T-helper 17 cell (primary cell): ENCODE measurements at places on chromosomes 4 and X.

- no peak for DNase-seq
Observed at GRCh38 chr4:68572653-68573170, 3.4 kb downstream of the UGT2B17 start.

DNA sequence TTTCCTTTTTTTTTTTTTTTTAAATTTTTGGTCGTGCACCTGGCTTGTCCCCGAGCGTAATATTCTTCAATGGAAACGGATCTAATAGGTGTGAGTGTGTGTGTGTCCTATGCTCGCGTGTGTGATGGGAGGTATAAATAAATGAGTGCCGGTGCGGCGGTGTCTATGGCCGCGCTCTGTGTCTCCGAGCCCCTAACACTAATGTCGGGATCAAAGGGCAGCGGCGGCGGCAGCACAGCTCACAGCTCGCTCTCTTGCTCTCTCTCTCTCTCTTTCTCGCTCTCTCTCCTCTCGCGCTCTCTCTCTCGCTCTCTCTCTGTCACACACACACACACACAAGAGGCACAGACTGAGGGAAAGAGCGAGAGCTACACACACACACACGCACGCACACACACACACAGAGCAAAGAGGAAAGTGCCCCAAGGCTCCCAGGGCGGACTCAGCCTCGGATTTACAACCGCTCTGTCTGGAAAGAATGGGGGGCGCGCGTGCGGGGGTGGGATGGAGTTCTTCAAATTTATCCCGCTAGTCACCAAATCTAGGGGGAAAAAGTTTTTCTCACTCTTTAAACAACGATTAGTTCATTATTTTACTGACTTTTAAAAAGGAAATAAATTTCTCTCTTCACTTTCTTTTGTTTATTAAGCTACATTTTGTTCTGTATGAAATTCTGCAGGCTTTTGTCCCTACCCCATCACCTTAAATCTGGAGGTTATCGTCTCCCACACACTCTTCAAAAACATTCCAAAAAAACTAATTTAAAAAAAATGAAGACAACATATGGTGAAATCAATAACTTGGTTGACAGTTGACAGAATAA lies at the start of gene ZNF827:
Gene ZNF827, minus strand, starts transcription at position 206 of the 823 bp plus-strand sequence. CDS start 416 bp downstream, outside the sequence.
- peak; percentile 48 for DNase-seq

DNA sequence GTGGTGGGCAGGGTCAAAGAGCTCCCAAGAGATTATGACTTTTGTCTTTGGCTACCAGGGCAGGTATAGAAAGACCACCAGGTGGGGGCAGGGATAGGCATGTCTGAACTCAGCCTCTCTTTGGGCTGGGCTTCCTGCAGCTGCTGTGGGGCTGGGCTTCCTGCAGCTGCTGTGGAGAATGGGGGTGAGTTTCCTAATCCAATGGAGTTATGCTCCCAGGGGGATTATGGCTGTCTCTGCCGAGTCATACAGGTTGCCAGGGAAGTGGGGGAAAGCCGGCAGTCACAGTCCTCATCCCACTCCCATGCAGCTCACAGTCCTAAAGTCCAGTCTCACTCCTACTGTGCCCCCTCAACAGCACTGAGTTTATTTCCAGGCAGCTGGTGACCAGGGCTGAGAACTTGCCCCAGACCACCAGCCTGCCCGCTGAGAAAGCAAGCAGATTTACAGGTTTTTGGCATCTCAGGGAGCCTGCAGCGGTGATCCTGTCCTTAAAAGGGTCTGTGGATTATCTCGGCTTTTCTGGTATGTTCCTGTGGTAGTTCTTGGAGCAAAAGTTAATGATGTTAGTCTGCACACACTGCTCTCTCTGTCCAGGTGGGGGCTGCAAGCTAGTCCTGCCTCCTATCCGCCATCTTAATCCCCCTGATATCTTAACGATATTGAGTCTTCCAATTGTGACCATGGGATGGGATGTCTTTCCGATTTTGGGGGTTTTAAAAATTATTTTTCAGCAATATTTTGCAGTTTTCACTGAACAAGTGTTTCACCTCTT lies 133.4 kb downstream of the RTL9 start:
- no peak for DNase-seq

- DNase-seq: no peak
Observed at GRCh38 chr4:157076578-157076947, 613 bp downstream of the GLRB start.

GRCh38 chr4:145843148-145843547 lies 95.5 kb downstream of the ZNF827 start:
- DNase-seq: no peak

DNA sequence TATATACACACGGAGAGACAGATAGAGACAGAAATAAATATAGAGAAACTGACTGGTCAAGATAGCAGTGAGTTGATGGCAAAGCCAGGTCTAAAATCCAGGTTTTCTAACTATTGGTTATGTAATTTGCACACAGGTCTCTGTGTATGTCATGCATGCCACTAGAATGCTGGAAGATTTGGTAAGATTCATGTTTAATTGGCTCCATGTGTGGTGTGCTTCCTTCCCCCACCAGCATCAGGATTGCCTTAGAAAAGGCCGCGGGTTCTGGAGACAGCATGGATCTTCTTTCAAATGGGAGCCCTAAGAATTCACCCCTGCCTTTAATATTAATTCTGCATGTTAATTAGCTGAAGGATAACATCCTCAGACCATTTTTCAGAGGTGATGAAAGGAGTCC lies 31.3 kb downstream of the HAND2 start:
- no peak for DNase-seq

GRCh38 chr4:124276461-124276860 lies 436.1 kb downstream of the ANKRD50 start:
- DNase-seq: no peak

DNA sequence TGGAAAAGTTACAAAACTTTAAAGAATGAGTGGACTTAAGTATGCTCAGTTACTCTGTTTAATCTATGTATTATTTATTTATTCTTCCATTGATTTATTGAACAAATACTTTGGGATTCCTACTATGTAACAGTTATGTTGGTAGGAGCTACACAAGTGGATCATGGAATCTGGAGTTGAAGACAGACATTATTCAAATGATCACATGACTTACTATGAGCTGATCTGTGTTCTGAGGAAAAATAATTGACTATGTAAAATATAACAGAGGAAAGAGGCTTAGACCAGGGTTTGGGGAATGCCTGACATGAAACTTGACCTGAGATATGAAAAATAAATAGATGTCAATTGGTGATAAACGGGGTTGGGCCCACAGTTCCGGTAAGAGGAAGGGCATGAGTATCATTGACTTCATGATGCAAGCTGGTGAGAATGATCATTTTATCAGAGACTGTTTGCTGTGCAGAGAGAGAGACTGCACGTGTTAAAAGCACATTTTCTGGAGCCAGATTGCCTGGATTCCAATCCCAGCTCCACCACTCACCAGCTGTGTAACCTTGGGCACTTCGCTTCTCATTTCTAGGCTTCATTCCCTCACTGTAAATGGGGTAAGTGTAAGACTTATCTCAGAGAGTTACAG lies 179.0 kb downstream of the SPCS3 start:
- DNase-seq: no peak

GRCh38 chrX:149151805-149152757 lies 353.0 kb downstream of the IDS start:
- no peak for DNase-seq

DNA sequence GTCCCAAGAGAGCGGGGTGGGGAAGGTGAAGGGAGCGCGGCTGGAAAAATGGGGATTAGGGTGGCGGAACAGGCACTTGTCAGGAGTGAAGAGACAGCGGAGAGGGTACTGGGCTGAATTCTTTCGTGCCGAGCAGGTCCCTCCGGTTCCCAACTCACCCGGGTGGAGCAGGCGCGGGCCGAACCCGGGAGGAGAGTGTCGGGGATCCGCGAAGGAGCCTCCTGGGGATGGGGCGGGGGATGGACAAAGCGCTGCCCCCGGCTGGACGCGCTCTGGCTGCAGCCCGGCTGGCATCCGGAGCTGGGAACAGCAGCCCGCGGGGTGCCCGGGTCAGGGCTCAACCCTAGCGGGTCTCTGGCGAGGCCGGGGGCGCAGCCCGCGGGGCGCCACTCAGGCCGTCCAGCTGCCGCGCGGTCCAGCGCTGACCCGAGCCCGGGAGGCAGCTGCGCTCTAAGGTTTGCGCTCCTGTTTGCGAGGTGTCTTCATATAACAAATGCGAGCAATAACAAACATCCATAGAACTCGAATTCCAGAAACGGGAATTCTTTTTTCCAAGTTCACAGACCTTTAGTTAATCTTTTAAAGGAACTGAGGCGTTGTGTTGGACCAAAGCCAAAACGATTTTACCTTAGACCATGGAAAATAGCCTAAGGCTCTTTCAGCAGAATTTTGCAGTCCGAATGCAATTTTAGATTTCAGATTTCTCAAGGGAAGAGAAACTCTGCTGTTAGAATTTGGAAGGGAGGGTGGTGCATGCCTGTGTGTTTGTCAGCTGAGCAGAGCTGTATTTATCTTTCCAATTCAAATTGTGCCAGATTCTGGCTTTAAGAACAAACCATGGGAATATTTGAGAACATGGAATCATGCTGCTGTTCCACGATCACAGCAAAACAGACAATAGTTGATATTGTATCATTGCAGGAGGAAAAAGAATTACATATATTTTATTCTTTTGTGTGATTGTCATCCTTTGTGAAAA lies 744 bp downstream of the NPY5R start:
- no peak for DNase-seq

DNA sequence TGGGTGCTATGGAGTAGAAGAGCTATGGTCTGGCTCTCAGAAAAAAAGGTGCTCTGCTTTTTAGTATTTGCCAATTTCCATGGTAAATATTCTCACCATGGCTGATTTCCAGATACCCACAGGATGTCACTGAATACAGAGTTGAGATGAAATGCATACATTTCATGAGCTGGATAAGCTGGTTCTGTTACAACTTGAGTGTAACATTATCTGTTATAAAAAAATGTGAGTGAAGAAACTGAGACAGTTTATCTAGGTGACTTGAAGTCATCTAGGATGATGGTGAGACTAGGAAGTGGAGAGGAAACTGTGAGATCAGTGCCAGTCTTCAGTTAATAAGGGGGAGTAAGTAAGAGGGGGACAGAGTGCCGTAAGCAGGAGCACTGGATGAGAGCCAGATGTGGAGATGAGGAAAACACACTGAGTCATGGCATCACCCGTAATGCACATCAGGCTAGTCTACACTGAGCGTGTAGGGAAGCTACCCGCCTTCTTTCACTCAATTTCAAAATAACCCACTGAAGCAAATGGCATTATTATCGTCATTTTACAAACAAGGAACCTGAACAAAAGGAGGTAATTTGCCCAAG lies 5.0 kb downstream of the HPSE start:
- DNase-seq: no peak

DNA sequence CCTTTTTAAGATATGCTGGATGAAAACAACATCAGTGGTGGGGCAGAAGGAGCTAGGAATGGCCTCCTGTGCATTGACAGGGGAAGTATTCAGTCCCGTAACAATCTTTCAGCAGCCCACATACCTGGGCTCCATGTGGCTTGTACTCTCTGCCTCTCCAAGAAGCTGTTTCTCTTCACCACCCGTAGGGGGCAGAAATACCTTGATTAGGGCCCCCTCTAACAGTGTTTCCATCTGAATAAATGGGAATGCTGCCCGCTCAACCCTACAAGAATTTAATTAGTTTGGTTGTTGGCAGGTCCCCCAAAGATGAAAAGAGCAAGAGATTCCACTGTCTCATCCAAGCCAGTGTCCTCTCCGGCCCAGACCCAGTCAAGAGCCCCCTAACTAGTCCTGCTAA lies 155.2 kb downstream of the SMIM20 start:
- no peak for DNase-seq

DNA sequence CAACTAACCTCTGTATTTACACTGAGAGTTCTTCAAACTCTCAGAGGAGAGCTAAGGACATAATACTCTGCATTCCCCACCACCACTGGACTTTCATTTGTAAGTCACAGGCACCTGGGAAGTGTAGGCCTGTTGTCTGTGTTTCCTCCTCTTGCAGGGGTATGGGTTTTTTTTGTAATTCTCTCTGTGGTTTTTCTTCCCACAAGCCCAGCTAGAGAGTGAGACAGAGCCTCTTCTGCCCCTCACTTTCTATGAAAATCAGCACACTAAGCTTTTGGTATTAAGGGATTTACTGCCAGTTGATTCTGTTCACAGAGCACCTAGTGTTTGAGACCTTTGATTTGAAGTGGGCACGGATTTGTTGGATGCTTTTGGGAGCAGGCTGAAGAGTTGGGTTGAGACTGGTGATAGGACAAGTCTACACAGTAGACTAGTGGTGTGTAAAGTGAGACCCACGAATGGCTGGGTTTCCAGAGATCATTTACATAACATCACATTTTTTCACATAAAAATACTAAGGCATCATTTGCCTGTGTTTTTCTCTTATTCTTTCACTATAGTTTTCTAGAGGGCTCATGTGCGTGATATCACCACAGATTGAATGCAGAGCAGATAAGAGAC lies 28.9 kb upstream of the WDR17 start:
- DNase-seq: no peak

- DNase-seq: no peak
Observed at GRCh38 chr4:184273166-184274147, 55.8 kb upstream of the ENPP6 start.

- DNase-seq: no peak
Observed at GRCh38 chrX:5724123-5724522, 504.5 kb downstream of the NLGN4X start.

GRCh38 chr4:76993787-76994641 lies 44.5 kb downstream of the SEPTIN11 start:
- DNase-seq: peak; percentile 36

GRCh38 chrX:118189000-118189399 lies 72.4 kb upstream of the KLHL13 start:
- no peak for DNase-seq

GRCh38 chr4:119097282-119097900 lies 38.2 kb upstream of the MYOZ2 start:
- no peak for DNase-seq

DNA sequence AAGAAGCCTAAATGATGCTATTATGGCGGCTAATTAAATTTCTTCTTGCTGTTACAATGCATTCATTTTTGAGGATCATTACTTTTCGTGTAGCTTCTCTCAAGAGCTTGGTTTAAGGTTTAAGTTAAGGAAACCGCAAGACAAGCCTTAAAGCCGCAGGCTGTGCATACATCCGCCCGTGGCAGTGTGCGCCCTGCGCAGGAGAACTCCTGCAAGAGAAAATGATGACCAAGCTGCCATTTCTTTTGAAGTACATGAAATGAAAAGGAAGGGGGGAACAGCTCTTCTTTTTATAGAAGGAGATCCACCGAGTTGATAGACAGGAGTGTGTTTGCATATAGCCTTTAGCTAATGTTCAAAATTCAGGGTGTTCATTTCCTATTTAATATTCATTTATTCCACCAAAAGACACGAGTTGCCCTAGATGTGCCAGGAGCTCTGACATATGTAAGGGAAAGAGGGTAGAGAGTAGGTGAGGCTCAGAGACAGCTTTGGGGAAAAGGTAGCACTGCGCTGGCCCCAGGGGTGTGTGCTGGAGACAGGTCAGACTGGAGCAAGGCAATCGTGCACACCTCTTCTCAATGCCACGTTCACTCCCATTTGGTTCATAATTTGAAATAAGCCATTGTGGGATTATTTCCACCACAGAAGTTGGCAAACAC lies 112.1 kb upstream of the LDB2 start:
- DNase-seq: no peak
